ENCODE measurements at places on chromosomes 6 and 20.

- DNase-seq = no peak
These were observed 788 bp downstream of the UST start for GRCh38 chr6:148747471-148748165.

DNA sequence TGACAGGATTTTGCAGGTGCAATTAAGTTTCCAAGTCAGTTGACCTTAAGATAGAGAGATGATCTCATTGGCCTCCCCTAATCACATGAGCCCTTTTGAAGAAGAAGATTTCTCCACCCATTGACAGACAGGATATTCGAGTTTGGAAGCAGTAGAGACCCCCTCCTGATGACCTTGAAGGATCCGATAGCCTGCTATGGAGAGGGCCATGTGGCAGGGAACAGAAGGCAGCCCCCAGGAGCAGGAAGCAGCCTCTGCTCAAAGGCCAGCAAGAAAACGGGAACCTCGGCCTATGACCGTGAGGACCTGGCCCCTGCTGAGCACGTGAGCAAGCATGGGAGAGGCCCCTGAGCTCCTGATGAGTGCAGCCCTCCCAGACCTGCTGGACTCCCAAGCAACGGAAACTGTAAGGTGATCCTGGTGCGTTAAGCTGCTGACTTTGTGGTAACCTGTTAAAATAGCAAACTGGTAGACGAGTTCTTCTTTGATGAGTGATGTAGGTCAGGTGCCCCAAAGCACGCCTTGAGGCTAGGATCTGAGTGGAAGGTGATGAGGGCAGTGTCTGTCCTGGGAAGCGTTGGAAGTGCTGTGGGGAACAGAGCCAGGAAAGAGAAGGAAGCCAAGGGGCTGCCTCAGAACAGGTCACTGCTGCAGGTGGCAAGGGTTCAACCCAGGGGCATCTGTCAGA, 18.5 kb upstream of the TUBB2A start:
- DNase-seq = no peak

DNA sequence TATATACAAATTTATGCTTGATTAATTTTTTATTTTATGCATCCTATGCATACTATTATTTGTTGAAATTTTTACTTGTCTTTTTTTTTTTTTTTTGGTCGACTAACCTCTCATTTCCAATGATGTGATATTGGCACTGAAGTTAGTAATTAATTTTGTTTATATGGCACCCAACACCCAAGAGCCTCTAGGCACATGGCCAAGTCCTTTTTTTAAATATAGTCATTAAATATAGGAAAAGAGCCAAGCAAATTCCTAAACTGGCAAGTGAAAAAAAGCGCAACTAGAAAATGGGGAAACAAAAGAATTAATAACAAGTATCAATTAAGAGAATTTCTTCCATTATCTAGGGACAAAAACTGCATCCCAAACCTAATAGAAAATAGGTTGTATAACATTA, 85.5 kb upstream of the HS3ST5 start:
- no peak for DNase-seq

DNA sequence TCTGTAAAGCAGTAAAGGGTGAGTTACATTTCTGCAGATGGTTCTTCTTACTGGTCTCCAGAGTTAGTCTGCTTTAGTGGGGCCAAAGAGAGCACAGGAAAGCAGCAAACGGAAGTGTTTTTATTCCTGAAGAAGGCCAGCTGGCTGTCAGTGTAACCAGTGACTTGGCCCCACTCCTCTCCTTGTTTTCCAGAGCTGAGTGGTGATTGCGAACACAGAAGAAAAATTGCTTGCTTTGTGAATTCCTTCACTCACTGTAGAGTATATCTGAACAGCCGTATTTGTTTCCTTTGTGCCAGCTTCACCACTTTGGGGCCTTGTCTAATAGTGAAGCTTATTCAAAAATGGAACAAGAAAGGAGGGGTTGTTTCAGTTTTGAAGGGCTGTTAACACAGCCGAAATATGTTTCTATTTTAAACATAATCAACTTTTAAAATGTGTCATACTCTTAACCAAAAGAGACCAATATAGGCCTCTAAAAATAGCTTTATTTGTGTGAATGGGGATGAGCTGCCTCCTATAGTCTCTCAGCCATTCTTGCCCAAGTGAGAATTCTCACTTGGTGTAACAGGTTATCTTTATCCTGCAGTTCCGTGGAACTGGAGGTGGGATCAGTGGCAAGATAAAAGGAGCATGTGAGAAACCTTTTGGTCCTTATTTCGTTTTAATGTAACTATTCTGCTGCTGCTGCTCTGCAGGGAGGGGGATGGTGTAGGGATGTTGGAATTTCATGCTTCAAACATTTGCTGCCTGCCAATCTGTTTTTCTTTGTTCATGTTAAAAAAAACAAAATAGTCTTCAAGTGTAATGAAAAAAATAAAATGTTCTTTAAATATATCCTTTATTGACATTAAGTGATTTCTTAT, 37.8 kb downstream of the ZC2HC1B start:
- no peak for DNase-seq

DNA sequence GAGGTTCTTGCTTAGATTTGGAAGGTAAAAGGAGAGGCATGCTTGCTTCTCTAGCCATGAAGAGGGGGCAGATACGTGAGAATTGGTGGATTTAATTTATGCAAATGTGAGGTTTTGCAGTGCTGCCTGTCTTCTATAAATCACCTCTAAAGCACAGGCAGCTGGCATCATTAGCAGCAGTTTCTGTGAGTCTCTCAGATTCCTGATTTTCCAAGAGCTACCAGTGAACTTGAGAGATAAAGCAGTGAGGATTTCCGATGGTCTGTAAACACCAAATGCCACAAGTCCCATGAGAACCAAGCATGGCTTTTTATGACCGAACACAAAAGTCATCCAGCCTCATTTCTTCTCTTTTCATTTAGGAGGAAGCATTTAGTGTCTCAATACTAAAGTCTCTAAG, 3.2 kb upstream of the SIRPB2 start:
- DNase-seq = no peak

- no peak for DNase-seq
These were observed 31.4 kb downstream of the AFDN start for GRCh38 chr6:167858086-167858591.

- no peak for DNase-seq
These were observed 196.4 kb downstream of the UTRN start for GRCh38 chr6:144481527-144481926.

DNA sequence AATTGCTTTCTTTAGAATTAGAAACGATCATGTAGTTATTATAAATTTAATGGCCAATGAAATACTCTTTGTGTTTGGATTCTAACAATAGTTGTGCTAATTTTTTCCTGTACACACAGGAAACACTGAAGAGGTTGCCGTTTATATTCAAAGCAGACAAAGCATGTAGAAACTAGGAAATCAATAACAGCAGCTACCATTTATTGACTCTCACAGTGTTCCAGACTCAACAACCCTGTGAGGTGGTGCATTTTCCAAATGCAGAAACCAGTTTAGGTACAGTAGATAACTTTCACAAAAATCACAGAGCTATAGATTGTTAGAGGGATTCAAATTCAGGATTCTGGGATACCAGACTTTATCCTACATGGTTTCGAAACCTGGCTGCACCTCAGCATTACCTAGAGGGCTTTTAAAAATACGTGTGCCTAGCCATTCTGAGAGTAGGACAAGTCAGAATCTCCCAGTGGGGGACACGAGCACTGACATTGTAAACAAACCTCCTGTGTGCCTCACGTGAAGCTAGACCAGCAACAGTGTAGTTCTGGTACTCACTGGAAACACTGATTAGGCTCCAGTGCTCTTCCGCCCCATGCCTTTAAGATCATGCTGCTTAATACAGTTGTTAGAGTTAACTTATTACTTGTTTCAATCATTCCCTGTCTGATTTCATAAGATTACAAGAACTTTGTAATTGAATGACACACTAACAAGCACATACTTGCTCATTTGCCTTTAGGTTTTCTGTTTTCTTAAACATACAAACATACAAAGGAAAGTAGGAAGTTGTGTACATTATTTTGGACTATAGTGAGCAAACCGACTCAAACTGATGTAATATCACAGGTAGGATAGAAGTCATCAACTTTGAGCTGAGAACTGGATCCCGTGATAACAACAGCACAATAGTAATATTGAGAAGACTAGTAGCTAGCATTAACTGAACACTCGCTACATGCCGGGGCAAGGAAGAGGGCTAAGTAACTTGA, 65.8 kb downstream of the MAP3K4 start:
- no peak for DNase-seq

DNA sequence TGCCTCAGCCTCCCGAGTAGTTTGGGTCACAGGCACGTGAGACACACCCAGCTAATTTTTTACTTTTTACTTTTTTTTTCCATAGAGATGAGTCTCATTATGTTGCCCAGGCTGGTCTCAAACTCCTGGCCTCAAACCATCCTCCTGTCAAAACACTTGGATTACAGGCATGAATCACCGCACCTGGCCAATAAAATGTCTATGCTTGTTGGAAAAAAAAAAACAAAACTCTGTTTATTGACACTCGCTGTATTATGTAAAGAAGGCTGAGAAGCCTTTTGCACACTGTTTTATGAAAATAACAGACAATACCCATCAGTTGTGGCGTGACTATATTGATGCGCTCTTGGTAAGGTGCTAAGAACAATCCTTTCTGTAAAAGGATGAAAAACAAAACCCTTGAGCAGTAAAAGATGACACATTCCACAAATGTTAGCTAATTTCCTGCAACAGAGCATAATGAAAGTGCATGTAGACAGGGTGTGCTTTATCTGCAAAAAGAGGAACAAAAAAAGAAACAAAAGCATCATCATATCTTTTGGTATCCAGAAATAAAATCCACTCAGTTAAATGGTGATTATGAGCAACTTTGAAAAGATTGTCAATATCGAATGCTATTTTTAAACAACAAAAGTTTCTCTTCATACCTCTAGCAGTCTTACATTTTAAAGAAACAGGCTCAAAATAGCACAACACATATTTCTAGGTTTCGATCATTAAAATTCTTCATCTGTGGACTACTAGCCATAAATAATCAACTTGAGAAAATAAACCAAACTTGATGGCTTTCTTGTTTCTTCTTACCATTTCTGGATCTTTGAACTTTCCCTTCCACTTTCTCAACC, 108.3 kb upstream of the PHACTR1 start:
- no peak for DNase-seq

DNA sequence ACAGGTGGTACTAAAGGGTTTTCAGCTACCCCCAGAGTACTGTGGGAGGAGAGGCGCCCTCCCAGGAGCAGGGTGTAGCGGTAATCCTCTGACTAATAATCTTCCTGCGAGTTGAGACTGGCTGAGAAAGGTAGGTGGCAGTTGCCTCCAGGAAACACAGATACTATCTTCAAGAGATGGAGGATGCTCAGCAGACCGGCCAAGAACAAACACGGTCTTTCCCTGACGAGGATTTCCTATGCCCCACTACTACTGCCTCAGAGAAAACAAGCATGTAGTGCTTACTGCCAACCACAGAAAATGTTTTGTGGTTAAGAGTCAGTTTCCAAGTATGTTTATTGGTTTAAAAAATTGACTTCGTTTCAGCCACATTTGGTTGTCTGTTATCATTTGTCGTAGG, 26.8 kb downstream of the C6orf89 start:
- DNase-seq = peak; percentile 21

DNA sequence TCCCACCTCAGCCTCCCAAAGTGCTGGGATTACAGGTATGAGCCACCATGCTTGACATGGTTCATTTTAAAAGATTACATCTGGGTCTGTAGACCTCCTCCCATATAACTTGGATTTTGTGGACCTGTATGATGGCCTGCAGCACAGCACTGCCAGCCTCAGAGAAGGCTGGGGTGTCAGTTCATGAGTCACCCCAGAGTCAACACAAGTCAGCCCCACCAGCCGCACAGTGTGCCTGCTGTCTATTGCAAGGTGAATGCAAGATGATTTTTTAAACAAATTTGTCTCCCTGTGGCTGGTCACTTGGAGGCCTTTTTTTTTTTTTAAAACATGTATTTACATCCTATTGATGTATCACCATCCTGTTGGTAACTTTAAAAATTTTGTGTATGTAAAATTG, 76.7 kb downstream of the RREB1 start:
- no peak for DNase-seq

DNA sequence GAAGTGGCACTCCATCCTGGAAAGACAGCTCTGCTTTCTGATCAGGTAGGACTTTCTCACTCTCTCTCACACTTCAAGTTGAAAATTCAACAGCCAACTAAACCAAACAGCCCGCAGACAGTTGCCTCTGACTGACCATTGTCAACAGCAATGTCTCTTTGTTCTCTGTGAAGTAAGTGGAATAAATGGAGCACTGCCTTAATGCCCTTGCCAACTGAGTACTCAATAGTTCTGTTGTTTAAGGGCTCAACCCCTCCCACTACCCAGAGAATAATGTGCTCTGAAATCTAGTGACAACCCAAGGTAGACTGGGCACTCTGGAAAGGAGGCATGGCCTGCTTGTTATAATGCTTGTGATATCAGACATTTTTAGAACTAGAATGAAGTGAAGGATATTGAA, 16.8 kb upstream of the BCLAF1 start:
- no peak for DNase-seq

- no peak for DNase-seq
These were observed 153.3 kb downstream of the SCML4 start for GRCh38 chr6:107670792-107671199.

DNA sequence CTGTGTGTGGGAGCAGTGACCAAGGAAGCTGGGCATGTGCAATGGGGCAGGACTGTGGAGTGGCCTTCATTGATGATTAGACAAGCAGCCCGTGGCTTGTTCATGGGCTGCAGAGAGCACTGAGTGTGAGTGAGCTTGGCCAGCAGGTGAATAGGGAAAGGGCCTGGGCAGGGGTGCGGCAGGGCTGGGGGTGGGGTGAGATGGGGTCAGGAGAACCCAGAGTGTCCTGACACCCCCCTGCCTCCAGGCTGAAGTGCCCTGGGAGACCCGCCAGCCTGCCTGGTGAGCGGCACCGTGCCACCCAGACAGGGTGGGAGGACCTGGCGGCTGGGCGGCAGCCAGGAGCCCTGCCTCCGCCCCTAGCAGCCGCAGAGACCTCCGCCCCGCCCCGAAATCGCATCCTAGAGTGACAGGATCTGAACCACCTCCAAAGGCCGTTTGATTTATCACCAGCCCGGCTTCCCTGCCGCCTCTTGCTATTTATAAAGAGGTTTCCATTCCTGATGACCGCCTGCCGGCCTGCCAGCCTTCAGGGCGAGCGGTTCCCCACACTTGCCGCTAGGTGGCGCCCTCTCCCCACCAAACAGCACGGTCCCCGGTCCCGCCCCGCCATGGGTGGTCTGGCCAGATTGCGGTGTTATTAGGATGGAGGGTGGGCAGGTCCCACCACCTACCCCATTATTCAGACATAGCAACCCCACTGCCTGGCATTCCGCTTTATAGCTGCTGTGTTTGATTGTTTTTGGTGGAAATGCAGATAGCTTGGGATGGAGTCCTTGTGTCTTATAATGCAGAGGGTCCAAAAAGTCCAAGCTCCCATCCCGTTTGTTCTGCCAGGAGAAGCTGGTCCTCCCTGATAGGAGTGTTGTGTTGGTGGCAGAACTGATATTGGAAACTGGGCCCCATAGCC, 3.5 kb downstream of the MYLK2 start:
- peak; percentile 62 for DNase-seq

- DNase-seq = no peak
These were observed 95.6 kb upstream of the SHLD1 start for GRCh38 chr20:5654557-5654956.

GRCh38 chr6:80183019-80183795, 76.7 kb downstream of the BCKDHB start:
- no peak for DNase-seq

GRCh38 chr6:18457065-18457737, 70.1 kb downstream of the RNF144B start:
- no peak for DNase-seq

Data from stimulated activated CD8-positive, alpha-beta memory T cell treated with anti-CD3 and anti-CD28 coated beads, Interleukin-4, amount 100 ng/mL, for 1 hour (primary cell).